ENCODE measurements at places on chromosomes 16 and 17.
A peak's percentile ranks its signal among the peaks of the same experiment; 100 is the strongest.

- no peak for DNase-seq
Measured at GRCh38 chr17:45200701-45201100, 21.0 kb upstream of the FMNL1 start.

- DNase-seq = no peak
Measured at GRCh38 chr16:3722508-3722907, 5.2 kb upstream of the TRAP1 start.

DNA sequence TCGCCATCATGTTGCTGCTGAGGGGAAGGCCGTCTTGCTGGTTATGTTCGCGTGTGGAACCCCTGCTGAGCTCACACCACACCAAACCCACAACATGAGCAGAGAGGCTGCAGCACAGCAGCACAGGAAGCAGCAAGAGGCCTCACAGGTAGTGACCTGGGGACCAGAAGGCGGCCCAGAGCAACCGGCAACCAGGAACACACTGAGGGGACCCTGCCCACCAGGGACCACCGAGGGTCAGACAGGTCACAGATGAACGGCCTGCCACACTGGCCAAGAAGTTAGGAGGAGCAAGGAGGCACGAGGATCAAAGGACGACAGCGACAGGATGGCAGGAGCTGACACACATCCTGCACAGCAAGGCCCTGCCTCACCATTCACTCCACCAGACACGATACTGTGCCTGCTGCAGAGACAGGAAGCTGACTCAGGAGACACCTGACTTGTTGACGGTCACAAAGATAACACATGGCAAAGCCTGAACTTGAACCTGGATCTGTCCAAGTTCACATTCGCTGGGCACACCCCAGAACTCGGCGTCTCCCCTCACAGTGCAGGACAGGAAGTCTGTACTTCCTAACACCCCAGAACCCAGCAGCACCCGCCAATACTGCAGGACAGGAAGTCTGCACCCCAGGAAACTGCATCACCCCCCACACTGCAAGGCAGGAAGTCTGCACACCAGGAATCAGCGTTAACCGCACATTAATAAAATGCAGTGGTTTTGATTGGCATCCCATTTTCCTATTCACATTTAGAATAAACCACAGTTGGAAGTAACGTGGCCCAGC is 98.5 kb downstream of the ZNF778 start:
- peak; percentile 85 for DNase-seq

DNA sequence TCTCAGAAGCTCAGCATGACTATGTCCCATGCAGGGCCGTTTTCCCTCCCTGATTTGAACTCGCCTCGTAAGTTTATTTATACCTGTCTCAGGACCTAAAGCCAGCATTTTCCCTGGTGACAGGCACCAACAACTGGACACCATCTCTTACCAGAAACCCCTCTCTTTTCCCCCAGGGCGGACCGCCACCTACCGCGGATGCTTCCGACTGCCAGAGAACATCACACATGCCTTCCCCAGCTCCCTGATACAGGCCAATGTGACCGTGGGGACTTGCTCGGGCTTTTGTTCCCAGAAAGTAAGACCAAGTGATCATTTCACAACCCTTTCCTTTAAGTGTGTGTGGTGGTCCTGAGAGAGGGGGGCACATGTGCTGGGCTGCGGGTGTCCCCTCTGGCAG is 24.7 kb downstream of the WSCD1 start:
- DNase-seq = no peak

DNA sequence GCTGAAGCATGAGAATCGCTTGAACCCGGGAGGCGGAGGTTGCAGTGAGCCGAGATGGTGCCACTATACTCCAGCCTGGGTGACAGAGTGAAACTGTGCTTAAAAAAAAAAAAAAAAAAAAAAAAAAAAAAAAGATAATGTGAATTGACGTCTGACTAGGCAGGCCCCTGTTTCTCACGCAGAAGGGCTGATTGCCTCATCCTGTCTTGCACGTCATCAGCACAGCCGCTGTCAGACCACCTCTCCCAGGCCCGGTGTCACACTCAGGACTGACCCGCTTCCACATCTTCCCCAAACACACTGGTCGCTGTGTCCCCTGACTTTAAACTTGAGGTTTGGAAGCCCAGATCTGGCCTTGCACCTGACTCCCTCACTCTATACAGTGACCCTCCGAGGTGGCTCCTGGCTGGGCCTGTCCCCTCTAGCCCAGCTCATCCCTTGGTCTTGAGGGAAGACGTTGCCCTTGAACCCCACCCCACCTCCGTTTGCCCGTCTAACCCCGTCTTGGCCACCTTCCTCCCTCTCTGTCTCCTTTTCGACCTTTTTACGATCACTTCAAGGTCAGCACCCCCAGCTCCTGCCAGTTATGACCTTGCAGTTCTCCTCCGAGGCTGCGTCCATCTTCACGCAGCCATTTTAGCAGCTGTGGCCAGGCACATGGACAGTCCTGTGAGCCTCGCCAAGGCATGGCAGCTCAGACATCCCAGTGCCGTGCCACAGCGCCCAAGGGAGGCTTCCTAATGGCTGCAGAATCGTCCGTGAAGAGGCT is 149.9 kb upstream of the PLCG2 start:
- no peak for DNase-seq

DNA sequence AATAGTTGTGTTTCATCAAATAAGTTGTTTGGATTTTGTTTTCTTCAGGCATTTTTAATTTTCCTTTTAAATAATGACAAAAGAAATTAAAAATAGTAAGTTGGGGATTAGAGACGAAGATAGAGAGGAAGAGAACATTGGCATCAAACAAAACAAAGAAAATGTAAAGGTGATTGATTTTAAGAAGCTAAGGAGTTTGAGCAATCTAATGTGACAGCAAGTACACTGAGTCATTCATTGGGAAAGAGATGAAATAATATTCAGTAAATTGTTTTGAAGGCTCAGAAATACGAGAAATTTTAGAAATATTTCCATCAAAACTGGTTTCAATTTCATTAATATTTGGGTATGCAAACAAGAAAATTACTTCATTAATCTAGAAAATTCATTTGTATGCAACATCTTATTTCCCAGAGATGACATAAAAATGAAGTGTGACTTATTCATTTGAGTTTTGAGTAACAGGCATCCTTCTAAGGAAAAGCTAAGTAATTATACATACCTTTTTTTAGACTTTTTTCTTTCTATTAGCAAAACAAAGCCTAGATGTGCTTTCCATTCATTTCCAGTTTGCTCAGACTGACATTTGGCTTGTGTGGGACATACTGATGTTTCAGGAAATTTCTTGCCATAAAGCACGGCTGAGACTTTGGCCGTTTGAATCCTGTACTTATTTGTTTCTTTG is 66.7 kb downstream of the COX10 start:
- no peak for DNase-seq

DNA sequence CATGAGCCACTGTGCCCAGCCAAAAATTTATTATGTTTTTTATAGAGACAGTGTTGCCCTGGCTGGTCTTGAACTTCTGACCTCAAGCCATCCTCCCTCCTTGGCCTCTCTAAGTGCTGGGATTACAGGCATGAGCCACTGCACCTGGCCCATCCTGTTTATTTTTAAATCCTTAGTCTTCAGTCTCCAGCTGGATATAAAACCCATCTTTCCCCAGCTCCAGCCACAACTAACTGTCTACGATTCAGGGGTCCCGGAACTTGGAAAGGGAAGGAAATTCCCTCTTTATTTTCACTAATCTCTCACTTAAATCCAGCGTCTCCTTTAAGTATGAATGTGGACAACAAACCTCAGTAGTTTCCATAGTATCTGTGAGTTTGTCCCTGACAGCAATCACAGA is 62.2 kb downstream of the IQCK start:
- no peak for DNase-seq

- no peak for DNase-seq
Measured at GRCh38 chr16:22977294-22977697, 163.3 kb downstream of the HS3ST2 start.

DNA sequence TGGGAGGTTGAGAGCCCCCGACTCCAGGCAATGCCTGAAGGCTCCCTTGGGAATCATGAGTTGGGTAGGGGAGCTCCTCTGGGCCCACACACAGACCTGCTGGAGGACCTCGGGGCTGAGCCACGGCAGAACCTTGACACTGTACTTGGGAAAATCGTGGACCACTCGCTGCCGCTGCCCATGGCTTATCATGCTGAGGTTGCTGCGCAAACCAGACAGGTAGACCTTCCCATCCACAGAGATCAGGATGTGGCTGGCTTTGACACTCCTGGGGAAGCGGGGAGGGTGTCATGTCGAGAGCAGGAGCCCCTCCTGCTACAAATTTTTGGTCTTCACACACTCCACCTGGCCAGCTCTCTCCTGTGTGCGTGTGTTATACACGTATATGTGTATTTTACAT is 7.2 kb upstream of the LIMD2 start:
- DNase-seq = no peak

GRCh38 chr17:83154311-83155127 is 75.1 kb downstream of the METRNL start:
- DNase-seq = peak; percentile 51

GRCh38 chr17:82064433-82065192 is 991 bp downstream of the DUS1L start:
- no peak for DNase-seq

DNA sequence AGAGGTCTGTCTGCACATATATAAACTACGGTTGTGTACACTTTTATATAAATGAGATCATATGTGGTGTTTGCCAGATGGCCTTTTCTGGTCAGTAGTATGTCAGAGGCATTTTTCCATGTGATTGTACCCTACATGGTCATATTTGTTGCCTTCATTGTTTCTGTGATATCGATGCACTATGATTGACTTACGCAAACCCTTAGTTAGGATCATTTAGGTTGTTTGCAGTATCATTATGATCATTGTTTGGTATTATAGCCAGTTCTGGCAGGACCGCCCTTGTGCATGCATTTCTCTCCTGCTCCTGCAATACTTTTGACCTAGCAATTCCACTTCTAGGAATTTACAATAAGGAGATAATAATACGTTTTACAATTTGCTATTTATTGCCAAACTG is 169.1 kb downstream of the MSI2 start:
- no peak for DNase-seq

GRCh38 chr16:78321620-78322360 is 222.3 kb downstream of the WWOX start:
- DNase-seq = no peak

DNA sequence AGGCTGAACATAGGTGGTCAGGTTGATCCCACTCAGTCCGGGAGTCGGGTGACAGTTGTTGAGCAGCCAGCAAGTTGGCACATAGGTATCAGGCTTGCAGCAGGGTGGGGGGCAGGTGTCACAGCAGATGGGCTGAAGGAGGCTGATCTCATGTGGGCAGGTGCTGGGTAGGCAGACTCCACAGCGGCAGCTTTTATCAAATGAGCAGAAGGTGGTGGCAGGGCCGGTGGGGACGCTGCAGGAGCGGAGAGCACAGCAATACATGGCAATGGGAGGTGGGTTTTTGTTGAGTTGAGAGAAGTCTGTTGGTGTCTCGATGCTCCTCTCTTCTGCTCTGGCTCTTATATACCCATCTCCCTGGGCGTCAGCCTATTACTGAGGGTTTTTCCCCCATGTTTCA is at the start of gene KRTAP3-1:
Gene KRTAP3-1, minus strand, starts transcription at position 318 of the 400 bp plus-strand sequence. Its CDS starts 54 bp downstream, at position 264.
- DNase-seq = no peak

- no peak for DNase-seq
Measured at GRCh38 chr16:30924076-30924912, 922 bp downstream of the FBXL19 start.

DNA sequence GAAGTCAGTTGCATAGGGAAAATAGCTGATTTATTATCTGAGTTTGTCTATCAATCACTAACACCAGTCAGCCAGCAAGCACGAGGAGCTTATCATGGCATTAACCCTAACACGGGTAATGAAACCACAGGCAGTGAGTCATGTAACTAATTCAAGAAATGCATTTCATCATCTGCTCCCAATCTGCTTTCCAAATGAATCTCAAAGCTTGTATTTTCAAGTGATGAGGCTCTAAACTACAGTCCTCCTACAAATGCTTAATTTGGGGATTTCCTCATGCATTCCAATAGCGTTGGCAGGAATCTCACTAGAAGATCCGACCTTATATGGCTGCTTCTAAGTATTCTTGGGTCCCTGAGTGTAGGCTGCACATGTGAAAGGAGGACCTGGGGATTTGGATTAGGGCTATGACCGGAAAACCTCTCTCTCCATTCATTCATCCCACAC is 118.4 kb upstream of the HSBP1 start:
- no peak for DNase-seq

DNA sequence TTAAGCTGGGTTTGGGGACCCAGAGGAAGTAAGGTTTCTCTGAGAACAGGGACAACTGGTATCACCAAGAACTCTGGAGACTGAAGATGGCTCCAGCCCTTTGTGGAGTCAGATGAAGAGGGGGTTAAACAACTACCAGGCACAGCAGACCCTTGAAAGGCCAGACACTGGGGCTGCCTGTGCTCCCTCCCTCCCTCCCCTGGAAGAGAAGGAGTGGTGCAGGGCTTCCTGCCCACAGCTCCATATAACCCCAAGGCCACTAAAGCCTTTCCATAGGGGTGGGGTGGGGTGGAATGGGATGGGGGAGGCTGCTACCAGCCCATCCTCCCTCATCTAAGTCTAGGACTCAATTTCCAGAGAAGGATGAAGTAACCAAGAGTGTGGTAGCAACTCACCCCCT is 66.7 kb downstream of the CCDC182 start:
- peak; percentile 17 for DNase-seq

- peak; percentile 89 for DNase-seq
Measured at GRCh38 chr17:37047631-37048104, 98.9 kb downstream of the AATF start.

DNA sequence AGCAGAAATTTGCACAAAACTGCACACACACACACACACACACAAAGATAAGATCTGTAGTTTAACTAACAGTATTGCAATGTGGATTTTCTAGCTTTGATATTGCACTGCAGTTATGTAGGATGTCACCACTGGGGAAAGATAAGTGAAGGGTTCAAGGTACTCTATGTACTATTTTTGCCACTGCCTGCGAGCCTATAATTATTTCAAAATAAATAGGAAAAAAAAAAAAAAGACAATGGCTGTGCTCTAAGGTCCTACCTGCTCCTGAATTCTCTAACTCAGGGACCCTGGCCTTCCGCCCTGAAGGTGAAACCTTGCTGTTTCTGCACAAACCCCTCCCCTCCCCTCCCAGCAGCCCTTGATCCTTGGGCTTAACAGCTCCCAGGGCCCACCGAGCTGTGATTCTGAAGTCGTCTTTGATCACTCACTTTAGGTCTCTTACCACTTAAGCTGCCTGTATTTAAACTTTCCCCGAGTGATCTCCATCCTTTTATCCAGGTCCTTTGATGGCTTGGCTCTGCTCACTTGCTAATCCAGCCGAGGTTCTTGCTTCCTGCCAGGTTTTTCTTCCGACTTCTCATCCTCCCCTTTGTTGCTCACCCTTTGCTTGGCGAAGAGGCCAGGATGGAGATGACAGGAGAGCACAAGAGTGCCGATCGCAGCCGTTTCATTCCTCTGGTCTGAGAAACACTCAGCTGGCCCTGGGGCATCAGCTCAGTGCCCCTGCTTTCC is 37.7 kb downstream of the TMEM114 start:
- DNase-seq = no peak

- no peak for DNase-seq
Measured at GRCh38 chr17:75228305-75228704, 22.8 kb downstream of the NUP85 start.

Data from activated CD8-positive, alpha-beta memory T cell treated with anti-CD3 and anti-CD28 coated beads for 24 hours (primary cell).